ENCODE measurements at places on chromosomes 16 and 17.

- no peak for DNase-seq
Observed at GRCh38 chr17:19646788-19647696, 1.5 kb upstream of the ALDH3A2 start.

DNA sequence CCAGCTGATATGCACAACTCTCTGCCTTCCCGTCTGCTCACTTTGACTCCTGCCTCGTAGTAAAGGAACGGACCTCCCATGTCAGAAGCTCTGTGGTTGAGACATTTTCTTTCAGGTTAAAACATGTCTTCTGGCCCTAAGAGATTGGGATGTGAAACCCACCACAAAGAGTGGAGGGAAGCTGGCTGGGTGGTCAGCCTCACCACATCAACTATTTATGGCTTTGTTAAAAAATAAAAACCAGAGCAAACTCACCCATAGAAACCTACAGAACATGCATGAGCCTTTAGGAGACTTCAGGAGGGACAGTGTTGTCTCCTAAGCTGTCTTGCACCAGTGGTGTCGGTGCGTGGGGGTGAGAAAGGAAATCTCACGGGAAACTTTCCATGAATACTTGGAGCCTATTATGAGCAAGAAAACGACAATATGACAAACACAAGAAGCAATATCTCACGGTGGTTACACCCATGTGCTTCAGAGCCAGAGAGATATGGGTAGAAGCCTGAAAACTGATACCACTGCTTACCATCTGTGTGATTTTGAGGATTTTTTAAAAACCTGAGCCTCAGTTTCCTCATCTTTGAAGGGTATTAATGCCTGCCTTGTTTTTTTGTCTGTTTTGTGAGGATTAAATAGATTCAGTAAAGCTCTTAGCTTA is 61.7 kb upstream of the XYLT1 start:
- DNase-seq, result no peak

DNA sequence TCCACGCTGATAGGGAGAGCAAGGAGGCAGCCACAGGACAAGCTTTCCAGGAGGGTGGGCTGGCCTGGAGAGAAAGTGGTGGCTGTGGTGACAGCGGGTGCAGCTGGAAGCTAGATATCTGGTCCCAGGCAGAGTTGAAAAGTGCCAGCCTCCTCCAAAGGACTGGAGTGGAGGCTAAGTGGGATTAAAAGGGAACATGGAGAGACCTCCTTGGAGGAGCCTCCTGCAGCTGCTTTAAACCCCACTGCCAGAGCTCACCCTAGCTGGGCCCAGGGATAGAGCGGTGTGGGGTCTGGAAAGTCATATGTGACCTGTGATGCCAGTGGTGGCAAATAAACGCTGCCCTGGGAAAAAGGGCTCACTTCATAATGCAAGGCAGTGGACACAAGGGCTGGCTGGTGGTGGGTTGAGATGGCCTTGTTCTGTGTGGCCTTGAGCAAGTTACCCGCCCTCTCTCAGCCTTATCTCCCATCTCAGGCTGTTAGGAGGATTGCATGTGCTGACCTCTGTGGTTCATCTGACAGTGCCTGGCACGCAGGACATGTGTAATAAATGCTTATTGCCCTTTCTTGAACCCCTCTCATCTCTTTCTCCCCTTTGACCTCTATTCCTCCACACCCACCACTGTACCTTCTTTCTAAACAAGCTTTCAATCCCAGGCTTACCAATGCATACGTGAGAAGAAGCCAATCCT is 61.0 kb upstream of the LGALS9 start:
- no peak for DNase-seq

- DNase-seq, result no peak
Observed at GRCh38 chr17:73667181-73667959, 23.1 kb upstream of the SDK2 start.

GRCh38 chr17:76383546-76384221 is 725 bp upstream of the SPHK1 start:
- no peak for DNase-seq

DNA sequence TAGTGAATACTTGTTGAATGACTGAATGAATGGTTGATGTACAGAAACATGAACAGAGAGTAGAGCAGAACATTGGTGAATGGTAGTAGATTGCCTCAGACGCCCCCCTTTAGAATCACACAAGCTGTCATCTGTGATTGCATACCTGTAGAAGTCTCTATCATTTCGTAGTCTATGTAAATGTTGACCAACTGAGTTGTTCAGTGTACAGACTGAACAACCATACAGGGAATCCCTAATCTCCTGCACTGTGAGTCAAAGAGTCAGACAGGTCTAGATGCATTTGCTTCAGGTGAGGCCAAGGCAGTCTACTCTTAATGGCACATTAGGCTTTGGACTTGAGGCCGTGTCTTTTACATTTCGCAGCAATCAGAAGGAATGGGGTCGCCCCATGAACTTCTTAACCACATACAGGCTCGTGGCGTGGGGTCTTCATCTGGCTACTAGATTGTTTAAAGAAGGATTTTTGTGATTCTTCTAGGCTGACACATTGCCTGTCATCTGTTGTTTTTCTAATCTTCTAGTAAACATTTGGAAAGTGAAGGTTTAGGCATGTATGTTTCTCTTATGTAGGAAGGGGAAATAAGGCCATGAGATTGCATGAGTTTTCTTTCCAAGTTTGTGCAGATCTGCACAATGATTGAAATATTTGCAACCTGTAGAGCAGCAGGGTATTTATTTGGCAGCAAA is 157.4 kb downstream of the WWOX start:
- DNase-seq, result no peak

DNA sequence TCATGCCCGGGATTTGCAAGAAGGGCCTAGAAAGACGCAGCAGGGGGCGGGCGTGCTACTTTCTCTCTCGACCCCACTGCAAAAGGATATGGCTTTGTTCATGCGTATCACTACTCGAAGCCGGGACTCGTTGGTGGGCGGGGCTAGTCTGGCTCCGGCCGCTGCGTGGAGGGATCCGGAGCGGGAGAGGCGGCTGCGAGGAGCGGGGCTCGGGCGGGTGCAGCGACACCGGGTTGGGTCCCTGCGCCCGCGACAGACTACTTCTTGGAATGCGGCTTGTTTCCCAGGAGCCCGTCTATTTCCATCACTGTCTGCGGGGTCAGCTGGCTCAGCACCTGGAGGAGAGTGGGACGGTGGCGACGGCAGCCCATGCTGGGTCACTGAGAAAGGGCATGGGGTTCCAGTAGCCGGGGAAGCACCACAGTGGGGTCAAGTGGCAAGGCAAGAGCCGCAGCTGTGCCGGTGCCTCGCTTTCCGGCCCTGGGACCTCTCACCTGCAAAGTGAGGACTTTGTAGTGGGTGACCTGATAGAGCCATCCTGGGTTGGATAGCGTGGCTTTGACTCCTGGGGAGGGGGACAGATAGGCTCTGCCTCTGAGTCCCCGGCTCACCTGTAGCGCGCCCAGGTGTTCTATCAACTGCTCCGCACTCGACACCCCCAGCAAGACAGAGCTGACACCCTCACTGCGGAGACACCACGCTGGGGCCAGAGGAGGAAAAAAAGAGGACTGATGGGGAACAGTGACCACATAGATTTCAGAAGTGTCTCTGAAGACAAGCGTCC is 6.6 kb downstream of the KCNAB3 start:
- DNase-seq, result peak; percentile 62

- DNase-seq, result no peak
Observed at GRCh38 chr17:62996221-62996620, 30.2 kb downstream of the TANC2 start.

DNA sequence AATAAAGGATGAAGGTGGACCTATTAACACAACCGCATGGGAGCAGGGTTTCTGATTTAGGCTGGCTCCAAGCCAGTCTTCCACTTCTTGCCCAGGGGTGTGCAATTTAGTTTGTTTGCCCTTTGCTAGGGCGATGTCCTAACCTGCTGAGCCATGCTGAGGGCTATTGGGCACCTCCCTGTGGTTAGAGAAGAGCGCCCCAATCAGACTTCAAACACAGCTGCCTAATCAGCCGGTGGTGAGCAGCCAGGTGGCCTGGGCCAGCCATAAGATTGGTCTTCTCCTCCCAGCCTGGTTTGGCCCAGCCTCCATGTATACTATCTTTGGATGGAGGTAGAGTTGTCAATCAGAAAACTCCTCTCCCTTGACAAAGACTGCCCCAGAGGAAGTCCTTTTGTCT is 15.7 kb downstream of the TMEM94 start:
- DNase-seq, result no peak

DNA sequence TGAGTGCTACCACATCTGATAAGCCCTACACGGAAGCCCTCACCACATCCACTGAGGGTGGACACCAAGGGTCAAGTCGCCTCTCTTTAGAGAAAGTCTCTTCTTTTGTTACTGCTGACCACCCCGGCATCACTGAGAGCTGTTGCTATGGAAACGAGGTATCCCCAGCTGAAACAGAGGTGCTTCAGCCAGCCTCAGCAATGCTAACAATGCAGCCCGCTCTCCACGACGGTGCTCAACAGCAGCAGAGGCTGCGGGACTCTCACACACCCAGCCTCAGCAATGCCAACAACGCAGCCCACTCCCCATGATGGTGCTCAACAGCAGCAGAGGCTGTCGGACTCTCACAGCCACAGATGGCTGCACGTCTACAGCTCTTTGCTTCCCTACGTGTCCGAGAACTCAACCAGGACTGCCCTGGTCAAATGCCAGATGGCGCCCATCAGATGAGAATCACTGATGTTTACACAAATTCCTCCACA is 41.4 kb downstream of the VPS53 start:
- DNase-seq, result no peak

DNA sequence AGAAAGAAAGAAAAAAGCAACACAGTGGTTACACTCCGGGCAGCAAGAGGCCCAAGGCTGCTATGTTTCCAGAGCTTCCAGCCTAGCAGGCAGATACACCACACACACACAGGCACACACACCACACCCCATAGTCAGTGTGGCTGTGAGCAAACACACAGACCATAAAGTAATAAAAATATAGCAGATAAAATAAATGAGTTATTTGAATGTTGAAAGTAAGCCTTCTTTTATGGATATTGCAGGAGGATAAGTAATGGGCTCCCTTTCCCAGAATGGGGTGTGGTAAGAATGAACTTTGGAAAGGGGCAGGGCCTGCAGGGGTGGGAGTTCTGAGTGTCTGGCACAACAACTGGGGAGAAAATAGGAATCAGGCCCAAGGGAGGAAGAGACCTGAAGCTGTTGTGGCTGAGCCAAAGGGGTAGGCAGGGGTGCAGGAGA is 4.8 kb upstream of the CDK5RAP3 start:
- DNase-seq, result no peak

- DNase-seq, result no peak
Observed at GRCh38 chr16:51941412-51941811, 605.5 kb downstream of the TOX3 start.

- no peak for DNase-seq
Observed at GRCh38 chr17:36673637-36674277, 72.4 kb downstream of the MRM1 start.

DNA sequence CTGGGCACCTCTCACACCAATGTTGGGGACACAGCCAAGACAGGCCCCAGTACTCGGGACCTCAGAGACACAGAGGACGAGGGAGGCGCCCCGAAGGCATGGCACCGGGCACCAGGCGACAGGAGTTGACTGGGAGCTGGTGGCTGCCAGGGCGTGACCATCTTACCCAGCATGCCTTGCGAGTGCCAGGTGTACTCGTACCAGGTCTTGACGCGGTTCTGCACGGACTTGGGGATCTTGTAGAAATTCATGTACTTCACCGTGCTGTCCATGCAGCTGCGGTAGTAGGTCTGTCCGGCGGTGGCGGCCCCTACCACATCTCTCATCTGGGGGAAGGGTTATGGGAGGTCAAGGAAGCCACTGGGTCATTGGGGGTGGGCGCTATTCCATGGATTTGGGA is 67.3 kb downstream of the CNGB1 start:
- DNase-seq, result no peak

DNA sequence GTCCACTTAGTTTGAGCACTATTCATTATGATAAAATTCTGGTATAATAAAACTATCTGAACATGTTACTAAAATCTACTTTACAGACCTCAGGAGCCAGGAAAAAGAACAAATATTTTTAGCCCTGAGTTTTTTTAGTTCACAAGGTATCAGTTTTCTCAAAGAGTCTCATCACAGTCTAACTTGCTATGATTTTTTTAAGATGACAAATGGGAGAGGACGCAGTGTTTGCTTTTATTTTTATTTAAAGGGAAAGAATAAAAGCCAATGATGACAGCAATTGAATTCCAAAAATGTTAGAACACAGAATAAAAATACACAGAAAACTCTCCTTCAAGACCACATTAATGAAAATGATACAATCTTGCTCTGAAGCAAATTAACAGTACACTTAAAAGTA is 7.4 kb downstream of the MED13 start:
- DNase-seq, result no peak

DNA sequence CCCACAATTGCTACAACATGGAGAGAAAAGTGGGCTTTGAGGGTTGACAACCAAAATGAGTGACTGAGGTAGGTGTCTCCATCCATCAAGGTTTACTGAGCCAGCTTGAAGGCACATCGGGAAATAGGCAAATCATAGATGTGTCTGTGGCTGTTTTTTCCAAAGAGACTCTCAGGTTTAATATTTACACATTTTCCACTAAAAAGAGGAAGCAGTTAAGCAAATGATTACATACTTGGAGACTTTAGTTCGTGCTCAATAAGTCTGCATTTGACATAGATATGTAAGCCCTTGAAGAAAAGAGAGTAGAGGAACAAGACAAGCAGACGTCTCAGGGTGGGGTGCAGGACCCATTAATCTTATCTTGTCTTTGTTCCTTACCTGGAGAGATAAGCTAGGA is 148.9 kb upstream of the COX10 start:
- DNase-seq, result no peak

- no peak for DNase-seq
Observed at GRCh38 chr17:57924677-57925076, 30.5 kb downstream of the CUEDC1 start.

All from GM18507 (cell line).